Mammary microvascular endothelial cell (primary cell): ENCODE measurements at places on chromosomes 5 and 9. TPM values are rescaled to one million over a fixed set of nuclear protein-coding genes. Genes with fewer than 3 reads are reported as not detected.

PNPLA7 gene
- 0.34 and 0.53 TPM in 2 replicates for total RNA-seq

SPINK1 gene
- not detected in 2 replicates for total RNA-seq

LIFR gene
- 40.2 and 43.6 TPM in 2 replicates for total RNA-seq

RBM27 gene
- 11.6 and 14.3 TPM in 2 replicates for total RNA-seq

GAS1 gene
- under 0.01 and 0.25 TPM in 2 replicates for total RNA-seq

DNM1 gene
- not detected in 2 replicates for total RNA-seq

CCL19 gene
- total RNA-seq, result not detected in 2 replicates

SLC27A6 gene
- total RNA-seq, result not detected in 2 replicates

MROH2B gene
- total RNA-seq, result not detected in 2 replicates

BTNL9 gene
- total RNA-seq, result 0.05 TPM in 1 of 2 replicates, not detected in the other

CSF2 gene
- total RNA-seq, result 16.8 and 17.5 TPM in 2 replicates

PTBP3 gene
- 44.0 and 46.3 TPM in 2 replicates for total RNA-seq

SLC6A18 gene
- total RNA-seq, result not detected in 2 replicates

HRCT1 gene
- total RNA-seq, result 0.69 and 2.0 TPM in 2 replicates

CCDC180 gene
- total RNA-seq, result 0.64 and 1.4 TPM in 2 replicates

INSL4 gene
- total RNA-seq, result not detected in 2 replicates

GFPT2 gene
- 6.9 and 7.6 TPM in 2 replicates for total RNA-seq

TIMD4 gene
- total RNA-seq, result not detected in 2 replicates

PCDHA1 gene
- total RNA-seq, result not detected in 2 replicates

KCNV2 gene
- not detected in 2 replicates for total RNA-seq
